ENCODE measurements at places on chromosomes 11 and 22.

- peak; percentile 75 for DNase-seq
Measured at GRCh38 chr22:42296381-42296853, 26.0 kb upstream of the TCF20 start.

DNA sequence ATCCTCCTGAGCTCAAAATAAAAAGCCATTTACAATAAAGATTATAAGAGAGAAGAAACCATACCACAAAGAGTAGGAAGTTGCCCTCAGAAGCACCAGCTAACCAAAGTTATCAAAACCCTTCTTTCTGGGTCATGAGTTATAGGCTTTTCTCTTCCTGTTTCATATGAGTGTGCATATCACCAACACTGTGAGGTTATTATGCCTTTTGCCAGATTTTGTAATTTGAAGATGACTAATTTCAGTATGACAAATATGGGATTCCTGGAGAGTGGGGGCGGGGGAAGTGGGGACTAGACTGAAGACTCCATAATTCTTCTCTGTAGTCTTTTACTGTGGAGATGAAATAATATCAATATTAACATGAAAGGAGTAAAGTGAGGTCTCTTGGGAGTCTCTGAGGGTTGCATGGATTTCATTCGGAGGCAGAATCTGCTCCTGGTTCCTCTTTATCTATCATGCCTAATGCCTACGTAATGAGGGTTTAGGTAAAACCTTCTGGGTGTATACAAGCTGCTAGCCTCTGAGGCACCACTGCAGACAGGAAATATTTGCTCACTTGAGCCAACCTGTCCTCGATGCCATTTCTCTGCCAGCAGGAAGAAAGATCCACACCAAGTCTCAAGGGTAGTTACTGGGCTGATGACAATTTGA lies 2.1 kb downstream of the LPXN start:
- DNase-seq: peak; percentile 44

DNA sequence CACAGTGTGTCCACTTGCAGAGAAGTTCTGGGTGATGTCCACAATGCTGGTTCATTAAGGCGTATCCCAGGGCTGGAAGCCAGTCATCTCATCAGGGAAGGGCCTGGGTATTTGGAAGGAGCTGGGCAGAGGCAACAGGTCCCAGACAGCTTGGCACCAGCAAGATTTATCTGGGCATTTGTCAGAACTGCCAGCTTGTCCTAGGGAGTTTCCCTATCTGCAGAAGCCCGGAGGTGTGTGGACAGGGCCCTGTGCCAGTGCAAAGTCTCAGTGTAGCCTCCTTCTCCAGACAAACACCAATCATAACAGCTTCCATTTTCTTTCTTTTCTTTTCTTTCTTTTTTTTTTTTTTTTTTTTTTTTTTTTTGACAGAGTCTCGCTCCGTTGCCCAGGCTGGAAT lies 125.3 kb upstream of the TIMP3 start:
- no peak for DNase-seq

DNA sequence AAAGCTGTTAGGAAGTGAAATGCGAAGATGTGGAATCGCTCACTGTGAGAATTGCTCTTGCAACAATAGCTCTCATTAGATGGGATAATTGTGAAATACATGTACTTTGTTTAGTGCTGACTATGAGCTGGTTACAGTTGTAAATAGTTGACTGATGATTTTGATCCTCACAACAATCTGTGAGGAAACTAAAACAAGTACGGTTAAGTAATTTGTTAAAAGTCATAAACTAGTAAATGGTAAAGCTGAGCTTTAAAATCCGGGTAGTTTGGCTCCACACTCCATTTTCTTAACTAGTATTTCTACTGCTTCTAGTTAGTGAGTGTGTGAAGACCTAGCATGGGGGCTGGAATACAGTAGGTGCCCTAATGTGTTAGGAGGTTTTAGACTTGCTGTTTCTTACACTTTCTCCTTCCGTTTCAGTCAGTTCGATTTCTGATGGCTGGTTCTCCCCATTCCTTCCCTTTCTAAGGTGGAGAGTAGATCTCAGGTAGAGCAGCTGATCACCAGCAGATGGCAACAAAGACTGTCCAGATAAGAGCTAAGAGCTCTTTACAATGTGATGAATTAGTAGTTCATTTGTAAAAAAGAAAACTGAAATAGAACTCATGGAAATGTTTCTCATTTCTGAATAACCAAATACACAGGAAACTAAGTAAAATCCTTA lies 16.3 kb upstream of the CYP2R1 start:
- DNase-seq: peak; percentile 33

- no peak for DNase-seq
Measured at GRCh38 chr11:127994736-127995135, 592.6 kb downstream of the ETS1 start.

DNA sequence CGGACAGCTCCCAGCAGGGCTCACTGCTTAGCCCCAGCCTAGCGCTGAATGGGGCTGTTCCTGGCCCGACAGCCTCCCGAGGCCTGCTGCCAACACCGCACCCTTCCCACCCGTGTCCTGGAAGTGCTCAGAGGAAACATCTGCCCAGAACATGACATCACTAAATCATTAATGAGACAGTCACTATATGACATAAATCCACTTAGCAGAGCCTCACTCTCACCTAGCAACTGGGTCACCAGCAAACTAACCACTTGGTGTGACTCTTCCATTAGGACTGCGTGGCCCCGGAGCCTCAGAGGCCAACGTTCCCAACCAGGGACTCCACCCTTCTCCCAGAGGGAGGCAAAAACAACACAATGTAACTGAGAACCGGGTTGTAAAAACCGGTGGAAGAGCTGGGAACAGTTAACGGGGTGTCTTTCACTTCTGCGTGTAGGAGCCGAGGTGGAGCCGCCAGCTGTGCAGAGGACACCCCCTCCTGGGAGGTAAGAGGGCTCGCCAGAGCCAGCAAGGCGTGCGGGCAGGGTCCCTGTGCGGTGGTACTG lies 21.4 kb upstream of the PACSIN2 start:
- no peak for DNase-seq

DNA sequence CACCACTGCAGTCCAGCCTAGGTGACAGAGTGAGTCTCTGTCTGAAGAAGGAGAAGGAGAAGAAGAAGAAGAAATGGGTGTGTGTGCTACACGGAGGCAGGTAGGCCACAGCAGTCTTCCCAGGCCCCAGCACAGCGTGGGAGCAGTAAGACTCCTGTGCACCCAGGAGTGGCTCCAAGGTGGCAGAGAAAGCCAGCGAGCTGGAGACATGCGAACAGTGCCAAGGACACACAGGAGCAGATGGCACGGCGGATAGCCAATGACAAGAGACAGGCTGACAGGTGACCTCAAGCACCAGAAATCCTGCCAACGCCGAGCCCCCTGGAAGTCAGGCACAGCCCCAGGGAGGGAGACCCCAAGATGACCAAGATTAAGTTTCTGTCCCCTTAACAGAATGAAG lies 9.0 kb upstream of the SCGB1A1 start:
- DNase-seq: no peak

GRCh38 chr11:64244107-64244506 lies 2.6 kb downstream of the PPP1R14B start:
- DNase-seq: no peak

DNA sequence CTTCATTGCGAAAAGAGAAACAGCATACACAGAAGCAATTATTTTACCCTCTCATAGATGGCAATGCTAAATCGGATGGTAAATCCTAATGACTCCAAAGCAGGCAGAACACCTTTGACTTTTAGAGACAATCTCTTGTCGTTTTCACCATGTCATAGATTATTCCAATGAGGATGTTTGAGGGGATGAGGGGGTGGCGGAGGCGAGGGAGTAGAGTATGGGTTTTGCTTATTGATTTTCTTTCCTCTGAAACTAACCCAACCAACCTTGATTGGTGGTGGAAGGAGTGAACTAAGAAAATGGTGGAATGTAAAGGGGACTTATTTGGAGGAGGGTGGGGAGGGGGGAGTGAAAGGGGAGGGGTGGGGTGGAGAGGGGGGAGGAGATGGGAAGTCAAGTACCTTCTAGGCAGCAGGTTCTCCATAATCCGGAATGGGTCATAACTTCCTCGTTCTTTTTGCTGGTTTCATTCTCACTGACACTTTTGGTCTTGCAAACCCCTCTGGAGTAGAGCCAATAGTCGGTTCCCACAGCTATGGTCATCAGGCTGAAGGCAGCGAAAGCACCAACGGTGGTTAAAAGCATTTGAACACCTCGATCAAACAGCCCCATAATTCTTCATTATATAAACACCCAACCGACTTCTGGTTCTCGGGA lies 1.5 kb downstream of the CACNG2 start:
- peak; percentile 70 for DNase-seq

DNA sequence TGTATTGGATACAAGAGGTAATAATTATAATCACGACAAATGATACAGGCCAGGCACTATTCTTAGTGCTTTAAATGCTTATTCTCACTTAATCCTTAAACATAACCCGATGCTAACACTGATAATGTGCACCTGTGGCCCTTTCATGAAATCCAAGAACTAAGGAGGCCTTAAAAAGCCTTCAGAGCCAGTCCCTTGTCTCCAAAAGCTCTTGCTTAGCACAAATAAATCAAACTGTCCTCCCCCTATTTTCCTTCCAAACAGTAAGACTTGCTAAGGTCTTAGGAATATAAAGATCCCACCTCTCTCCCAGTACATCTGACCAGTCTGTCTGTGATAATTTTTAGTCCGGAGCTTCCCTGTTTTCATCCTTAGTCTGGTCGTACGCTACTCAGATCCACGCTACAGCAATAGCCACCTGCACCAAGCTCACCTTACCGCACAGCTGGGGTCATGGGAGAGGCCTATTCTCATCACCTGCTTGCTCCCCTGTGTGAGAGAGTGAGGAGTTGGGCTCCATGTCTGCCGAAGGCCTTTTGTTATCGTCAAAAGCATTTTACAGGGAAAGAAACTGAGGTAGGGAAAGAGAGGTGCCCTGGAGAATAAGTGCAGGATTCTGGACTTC lies 16.9 kb downstream of the FXYD6 start:
- no peak for DNase-seq

DNA sequence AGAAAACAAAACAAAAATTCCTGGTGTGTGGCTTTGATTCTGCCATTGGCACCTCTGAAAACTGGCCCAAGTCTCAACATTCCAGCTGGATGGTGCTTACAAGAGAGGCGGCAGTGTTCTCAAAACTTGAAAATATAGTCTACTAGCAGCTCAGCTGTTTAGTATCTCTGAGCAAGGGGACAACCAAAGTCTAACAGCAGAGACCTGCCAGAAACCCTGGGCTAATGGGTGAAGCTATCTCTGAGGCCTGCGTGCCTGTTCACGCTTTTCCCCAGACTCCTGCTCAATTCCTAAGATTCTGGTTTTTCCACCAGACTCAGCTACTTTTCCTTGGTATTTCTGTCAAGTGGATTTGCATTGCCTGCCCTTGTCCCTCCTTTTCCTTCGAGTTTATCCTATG lies 17.9 kb downstream of the TMEM218 start:
- DNase-seq: no peak

DNA sequence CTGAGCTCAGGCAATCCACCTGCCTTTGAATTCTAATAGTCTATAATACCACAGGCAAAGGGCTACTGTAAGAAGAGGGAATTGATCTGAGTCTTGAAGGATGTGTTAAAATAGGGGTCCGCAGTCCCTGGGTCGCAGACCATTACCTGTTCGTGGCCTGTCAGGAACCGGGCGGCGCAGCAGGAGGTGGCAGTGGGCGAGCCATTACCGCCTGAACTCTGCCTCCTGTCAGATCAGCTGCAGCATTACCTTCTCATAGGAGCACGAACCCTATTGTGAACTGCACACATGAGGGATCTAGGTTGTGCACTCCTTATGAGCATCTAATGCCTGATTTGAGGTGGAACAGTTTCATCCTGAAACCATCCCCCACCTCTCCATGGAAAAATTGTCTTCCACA lies 11.5 kb upstream of the TMEM123 start:
- no peak for DNase-seq

DNA sequence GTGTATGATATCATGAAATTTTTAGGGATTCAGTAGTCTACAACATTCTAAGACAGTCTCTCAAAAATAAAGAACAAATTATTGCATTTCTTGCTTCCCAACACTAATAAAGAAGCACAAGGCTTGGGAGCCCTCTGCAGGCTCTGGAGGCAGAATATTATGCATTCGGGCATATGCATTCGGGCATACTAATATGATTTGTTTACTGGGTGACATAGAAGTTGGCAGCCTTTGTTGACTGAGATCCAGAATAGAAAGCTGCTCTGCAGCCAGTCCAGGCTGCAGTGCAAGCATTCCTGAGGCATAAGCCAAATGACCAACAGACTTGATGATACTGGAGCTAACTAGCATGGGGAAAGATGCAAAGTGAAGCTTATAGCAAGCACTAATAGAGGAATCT lies 945.5 kb downstream of the OPCML start:
- no peak for DNase-seq

DNA sequence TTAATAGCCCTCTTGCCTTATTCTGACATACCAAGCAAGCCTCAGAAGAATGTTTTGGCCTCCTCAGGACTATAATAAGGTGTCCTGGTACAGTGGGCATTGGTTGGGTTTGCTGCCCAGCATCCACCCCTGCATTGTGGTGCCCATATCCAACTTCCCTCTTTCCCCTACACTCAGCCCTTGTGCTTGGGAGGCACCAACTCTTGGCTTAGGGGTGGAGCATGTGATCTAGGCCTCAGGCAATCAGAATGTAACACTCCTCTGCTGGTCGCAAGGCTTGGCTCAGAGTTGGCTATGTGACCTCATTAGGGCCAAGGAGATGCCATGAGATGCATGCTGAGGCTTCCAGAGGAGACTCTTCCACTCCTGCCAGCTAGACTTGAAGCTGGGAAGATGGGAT lies 123.0 kb downstream of the CSNK2A3 start:
- DNase-seq: no peak

- DNase-seq: no peak
Measured at GRCh38 chr22:32030518-32031247, 12.4 kb upstream of the SLC5A1 start.

DNA sequence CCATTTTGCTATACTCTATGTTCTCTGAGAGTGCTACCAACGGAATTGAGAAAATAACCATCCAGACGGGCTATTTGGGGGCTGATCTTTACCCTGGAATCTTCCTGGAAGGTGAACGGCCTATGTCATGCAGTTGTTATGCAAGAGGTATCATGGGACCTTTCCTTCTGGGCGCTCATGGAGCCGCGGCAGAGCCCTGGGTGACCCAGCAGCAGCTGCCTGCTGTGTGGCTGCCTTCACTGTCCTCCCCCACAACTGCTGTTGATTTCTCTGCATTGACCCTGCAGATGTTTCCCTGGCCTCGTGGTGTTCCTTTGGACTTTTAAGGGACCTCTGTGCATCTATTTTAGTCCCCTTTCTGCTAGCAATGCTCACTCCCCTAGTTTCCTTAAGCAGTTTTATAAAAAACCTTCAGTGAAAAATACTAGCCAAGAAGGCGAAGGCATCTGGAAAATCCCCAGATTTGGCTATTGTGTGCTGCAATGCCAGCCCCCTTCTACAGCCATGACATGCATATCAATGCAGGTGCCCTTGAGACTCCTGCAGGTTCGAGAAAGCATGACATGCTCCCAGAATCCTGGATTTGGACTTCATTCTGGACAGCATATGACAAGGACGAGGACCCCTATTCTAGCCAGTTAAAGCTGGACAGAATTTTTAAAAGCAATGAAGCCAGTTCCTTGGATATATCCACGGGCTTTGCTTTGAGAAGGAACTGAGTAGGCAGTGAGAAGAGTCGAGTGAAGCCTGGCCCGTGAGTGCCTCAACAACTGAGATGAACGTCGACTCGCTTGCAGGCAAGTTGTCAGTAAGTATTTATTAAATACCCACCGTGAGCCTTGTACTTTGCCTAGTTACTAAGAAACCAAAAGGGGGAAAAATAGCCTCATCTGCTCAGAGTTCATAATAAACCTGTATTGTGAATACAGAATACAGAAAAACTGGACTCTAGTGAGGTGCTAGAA lies at the start of gene SLC25A18:
SLC25A18 (plus strand) TSS at position 593 of the 965 bp plus-strand sequence. CDS start 16,447 bp downstream, outside the sequence.
- DNase-seq: peak; percentile 59

- no peak for DNase-seq
Measured at GRCh38 chr11:1836011-1836945, 1.5 kb downstream of the SYT8 start.
